Lower leg skin (tissue), 4 donors: ENCODE measurements at places on chromosomes 16 and 17. TPM values are rescaled to one million over a fixed set of nuclear protein-coding genes. Genes with fewer than 3 reads are reported as not detected.
A peak's percentile ranks its signal among the peaks of the same experiment; 100 is the strongest.

Gene IFI35
- 18.1 TPM for total RNA-seq

Gene EPX
- not detected for total RNA-seq

Gene GP1BA
- total RNA-seq: not detected

Gene PAGR1
- 32.3 TPM for total RNA-seq

Gene FGF11
- total RNA-seq: 12.5 TPM

Gene DHX8
- 45.5 TPM for total RNA-seq

Gene CCDC200
- total RNA-seq: not detected

Gene CDH8
- 0.13 TPM for total RNA-seq

Gene AURKB
- total RNA-seq: 12.9 TPM

Gene TNRC6A
- 55.6 TPM for total RNA-seq

Gene ZNF276
- total RNA-seq: 62.0 TPM

Gene ACSM2A
- not detected for total RNA-seq

Gene CRHR1
- total RNA-seq: 1.3 TPM

Gene TNFRSF13B
- not detected for total RNA-seq

DNA sequence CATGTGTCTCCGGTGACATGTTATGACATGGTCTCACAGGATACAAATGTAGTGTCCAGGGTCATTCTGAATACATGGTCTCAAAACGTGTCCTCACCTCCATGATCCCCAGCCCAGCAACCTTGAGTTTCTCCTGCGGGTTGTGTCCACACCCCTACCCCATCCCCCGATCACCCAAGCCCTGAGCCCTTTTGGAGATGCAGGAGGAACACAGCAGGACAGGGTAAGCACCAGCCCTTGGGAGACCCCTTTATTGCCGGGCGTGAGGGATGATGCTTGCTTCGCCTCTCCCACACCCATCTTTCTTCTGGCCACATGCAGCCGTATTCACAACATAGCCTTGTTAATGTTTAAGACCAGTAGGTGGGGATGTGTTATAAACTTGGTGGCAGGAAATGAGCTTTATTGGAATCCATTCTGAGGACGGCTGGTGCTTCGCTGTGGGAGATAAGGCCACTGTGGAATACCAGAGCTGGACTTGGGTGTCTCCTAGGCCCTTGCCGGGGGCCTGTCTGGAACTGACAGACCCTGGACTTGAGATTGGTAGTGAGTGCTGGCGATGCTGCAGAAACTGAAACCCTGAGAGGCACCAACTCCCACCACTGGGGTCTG, 5.5 kb downstream of the TMEM132E start:
- DNase-seq: no peak

DNA sequence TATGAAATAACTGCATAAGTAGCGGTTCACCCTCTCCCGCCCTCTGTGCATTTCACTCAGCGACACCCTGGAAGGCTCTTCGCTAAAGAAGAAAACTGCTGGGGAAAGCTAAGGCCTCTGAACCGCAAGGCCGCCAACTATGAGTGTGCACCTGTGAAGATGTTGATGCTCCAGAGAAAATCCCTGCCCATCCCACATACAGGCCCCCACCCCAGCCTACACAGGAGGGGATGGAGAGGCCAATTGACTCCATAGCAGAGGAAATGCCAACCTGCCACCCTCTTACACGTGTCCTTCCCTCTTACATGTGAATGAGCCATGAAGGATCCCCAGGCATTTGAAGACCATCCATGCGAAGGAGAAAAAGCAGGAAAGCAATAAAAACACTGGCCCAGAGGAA, 104.8 kb downstream of the MGAT5B start:
- no peak for DNase-seq

DNA sequence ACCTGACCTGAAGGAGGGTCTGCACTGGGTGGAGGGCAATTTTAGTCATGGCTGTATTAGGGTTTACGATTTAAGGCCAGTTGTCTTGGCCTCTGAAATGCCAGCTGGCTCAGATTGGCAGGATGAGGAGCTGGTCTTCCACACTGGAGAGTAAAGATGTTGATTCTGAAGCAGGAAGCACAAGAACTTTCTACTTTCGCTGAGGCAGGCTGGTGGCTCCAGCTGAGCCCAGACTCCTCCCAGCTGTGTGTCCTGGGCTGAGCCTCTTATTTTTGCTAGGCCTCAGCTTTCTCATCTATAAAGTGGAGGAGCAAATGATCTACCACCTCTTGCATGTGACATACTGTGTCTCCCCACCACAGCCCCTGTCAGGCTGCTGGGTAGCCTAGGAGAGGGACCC, 74.4 kb downstream of the MRM1 start:
- no peak for DNase-seq

DNA sequence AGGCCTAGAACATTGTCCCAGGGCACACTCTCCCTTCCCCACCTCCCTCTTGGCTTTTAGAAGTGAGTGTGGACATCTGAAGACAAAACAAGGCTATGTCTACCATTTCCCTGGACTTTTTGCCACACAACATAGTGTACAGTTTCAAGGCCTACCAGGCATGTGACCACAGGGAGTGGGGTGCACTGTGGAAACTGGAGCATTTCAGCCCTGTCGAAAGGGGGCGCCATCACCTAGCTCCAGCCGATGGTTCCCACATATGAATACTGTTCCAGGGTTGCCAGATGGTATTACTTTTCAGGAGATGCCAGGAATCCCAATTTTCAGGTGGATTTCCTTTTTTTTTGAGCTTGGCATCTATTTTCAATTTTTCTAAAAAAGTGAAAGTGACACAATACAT, 140.7 kb downstream of the KATNIP start:
- DNase-seq: peak; percentile 81

GRCh38 chr17:12512694-12513355, 152.9 kb upstream of the MYOCD start:
- no peak for DNase-seq

DNA sequence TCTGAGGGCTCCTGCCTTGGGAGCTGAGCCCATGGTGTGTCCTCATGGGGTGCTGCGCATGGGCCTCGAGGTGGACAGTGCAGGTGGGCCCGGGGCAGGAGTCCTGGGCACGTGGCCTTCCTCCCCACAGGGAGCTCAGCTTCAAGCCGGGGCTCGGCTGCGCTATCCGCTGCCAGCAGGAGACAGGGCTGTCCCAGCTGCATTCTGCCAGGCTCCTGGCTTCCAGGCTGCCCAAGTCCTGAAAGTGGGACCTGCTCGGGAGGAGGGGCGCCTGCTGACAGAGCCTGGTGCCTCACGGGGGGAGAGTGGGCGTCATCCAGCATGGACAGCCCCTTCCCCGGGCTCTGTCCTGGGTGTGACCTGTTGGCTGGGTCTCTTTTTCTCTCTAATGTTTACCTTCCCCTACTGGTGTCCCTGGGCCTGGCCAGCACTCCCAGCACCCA, 7.1 kb downstream of the TRAF7 start:
- DNase-seq: no peak

GRCh38 chr17:70181866-70182265, 12.5 kb downstream of the KCNJ2 start:
- no peak for DNase-seq

- DNase-seq: peak; percentile 83
Measured at GRCh38 chr17:40548491-40548981, 16.7 kb downstream of the CCR7 start.

DNA sequence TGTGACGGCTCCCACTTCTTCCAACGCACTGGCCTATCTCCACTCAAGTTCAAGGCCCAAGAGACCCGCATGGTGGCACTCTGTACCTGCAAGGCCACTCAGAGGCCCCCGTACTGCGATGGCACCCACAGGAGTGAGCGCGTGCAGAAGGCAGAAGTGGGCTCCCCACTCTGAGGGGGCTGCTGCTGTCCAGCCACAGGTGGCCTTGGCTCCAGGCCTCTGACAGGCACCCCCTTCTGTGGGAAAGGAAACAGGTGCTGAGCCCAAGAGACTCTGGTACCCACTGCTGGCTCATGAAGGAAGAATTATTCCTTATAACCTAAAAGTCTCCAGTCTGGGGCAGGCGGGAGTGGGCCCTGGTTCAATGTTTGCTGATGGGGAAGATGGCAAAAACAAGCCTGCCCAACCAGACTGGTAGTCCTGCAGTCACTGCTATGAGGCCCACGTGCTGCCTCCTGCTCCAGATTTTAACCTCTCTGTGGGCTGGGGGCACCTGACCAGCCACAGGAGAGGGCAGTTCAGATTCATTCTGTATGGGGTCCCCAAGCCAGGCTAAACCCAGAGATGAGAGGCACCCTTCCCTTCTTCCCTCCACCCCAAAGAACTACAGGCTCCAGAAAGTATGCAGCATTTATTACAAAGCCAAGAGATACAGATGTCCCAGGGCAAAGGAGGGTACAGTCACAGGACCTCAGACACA, 3.3 kb downstream of the CISD3 start:
- DNase-seq: no peak

- DNase-seq: peak; percentile 92
Measured at GRCh38 chr17:38465391-38466345, 37.4 kb downstream of the ARHGAP23 start.

GRCh38 chr17:38533866-38534497, 71.8 kb downstream of the SRCIN1 start:
- no peak for DNase-seq

DNA sequence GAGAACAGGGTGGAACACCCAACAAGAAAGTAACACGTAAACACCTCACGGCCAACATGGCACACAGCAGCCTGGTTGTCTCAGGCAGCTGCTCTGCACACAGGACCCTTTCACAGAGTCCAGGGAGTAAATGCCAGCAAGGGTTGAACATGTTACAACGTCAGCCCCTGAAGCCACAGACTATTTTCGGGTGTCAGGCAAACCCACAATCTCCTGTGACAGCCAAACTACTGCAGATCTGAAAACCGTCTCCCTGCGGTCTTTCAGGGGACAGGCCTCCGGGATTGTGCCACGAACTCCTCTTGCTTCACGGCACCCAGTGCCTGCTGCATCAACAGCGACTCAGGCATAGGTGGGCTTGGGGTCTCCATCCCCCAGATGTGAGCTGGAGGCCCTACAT, 127.7 kb downstream of the XYLT1 start:
- no peak for DNase-seq

DNA sequence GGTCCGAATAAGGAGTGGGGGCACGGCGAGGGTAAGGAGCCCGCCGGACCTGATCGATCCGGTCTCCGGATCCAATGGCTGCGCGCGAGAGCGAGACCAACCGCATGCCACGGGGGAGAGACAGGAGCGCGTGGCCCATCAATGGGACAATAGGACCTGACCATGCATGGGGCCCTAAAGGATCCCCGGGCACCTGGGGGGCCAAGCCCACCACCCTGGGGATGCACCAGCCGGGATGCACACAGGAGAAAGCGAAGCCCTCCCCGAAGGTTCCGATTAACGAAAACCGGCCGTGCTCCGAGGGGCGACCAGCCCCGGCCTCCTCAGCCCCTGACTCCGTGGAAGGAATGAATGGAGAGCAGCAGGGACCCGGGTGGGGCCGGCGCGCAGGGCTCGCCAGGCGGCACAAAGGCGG, 525 bp downstream of the JPT1 start:
- DNase-seq: no peak

GRCh38 chr16:3095869-3096268, 3.2 kb downstream of the ZSCAN10 start:
- DNase-seq: no peak

DNA sequence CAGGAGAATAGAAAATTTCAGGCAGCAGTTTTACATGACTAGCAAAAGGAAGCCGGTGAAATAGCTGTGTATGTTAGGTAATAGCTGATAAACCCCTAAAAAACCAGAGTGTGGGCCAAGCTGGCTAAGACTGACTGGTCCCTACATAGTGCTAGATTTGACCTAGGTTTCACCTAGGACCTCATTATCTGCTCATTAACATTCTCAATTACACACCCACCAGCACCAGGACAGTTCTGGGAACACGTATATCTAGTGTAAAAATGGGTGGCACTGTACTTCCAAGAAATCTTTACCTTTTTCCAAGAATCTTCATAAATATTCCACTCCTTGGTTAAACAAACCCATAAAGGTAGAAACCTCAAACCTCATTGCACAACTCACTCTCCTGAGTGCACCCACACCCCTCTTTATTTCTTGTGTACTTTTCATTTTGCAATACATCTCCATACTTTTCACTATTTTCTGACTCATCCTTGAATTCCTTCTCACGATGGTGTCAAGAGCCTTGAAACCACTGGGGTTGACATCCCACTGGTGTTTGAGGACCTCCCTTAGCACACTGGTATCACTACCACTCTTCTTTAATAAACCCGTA, 262.7 kb upstream of the KCNJ16 start:
- no peak for DNase-seq

DNA sequence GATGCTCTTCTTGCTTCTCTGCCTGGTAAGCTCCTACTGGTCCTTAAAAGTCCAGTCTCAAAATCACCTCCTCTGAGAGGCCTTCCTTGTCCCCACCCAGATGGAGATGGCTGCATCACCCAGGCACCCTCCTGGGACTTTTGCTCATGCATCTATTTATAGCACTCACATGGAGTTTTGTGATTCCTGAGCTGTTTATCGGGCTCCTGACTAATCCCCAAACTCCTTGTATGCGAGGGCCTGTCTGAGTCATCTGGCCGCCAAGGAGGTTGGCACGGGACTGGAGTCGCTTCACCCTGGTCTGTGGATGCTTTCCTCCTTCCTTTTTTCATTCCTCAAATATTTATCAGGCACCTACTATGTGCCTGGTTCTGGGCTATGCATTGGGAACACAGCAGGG, 2.3 kb upstream of the MAP2K3 start:
- peak; percentile 90 for DNase-seq

- DNase-seq: no peak
Measured at GRCh38 chr17:29931231-29931932, 1.4 kb upstream of the SSH2 start.

GRCh38 chr17:50470426-50470825, 1.7 kb upstream of the CHAD start:
- DNase-seq: no peak

DNA sequence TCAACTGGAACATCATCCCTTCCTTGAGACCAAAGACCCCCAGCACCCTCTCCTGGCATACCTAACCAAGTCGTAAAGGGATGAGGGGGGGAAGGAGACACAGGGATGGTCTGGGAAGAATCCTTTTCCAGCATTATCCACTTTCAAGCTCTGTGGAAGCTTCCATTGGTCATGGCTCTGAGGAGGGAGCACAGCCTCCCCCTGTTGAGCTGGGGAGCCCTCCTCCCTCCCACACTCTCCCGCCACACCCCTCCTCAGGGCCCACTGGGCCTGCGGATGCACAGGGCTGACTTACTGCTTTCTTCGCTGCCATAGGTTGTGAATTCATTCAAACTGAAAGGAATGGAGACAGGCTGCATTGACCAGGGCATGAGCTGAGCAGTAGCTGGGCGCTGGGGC, 12.4 kb downstream of the CSF3 start:
- DNase-seq: no peak

- DNase-seq: no peak
Measured at GRCh38 chr16:35414563-35414962, 1955.2 kb downstream of the TP53TG3F start.

GRCh38 chr16:90015586-90016338, 3.5 kb downstream of the DBNDD1 start:
- DNase-seq: no peak

GRCh38 chr17:1446201-1446600, 9.8 kb downstream of the CRK start:
- DNase-seq: no peak

GRCh38 chr16:86199871-86200695, 301.1 kb downstream of the IRF8 start:
- peak; percentile 57 for DNase-seq

DNA sequence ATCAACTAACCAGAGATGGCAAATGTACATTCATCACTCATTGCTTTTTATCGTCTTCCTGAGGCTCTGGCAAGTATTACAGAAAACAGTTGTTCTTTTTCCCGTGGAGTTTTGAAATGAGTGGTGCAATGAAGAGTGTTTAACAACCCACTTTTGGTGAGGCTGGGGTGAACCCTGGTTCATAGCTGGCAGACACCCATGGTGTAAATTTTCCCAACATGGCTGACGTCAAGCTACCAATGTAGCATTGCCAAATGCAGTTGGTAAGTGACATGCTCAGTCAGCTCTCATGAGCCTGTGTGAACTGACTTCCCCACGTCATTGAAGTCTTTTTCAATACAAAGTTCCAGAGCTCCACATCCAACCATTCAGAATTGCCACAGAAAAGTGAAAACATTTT, 386.2 kb downstream of the TMEM114 start:
- no peak for DNase-seq
